ENCODE measurements at places on chromosomes 16 and 17. TPM values are rescaled to one million over a fixed set of nuclear protein-coding genes. Genes with fewer than 3 reads are reported as not detected.

The KRTAP1-1 gene
- not detected for total RNA-seq

The AANAT gene
- not detected for total RNA-seq

The PRSS27 gene
- 0.70 TPM for total RNA-seq

The KRTAP16-1 gene
- total RNA-seq: not detected

The ENPP7 gene
- total RNA-seq: 0.13 TPM

The SMYD4 gene
- total RNA-seq: 40.3 TPM

The OR4D1 gene
- total RNA-seq: 0.50 TPM

The SOST gene
- total RNA-seq: not detected

The TMEM106A gene
- 12.4 TPM for total RNA-seq

The VAT1L gene
- total RNA-seq: not detected

Data from activated CD8-positive, alpha-beta T cell treated with anti-CD3 and anti-CD28 coated beads, Interleukin-2, amount 10 ng/mL, durations not matched to agents 7 days and 5 days (primary cell).